GOT3 (cell line): ENCODE measurements at places on chromosomes 11 and 22.

GRCh38 chr11:57072640-57073039, 83.9 kb downstream of the OR5AK2 start:
- no peak for DNase-seq

- DNase-seq = no peak
These were observed 8.2 kb downstream of the CD5 start for GRCh38 chr11:61110255-61111049.

GRCh38 chr11:64760759-64761420, 1.1 kb upstream of the PYGM start:
- no peak for DNase-seq

DNA sequence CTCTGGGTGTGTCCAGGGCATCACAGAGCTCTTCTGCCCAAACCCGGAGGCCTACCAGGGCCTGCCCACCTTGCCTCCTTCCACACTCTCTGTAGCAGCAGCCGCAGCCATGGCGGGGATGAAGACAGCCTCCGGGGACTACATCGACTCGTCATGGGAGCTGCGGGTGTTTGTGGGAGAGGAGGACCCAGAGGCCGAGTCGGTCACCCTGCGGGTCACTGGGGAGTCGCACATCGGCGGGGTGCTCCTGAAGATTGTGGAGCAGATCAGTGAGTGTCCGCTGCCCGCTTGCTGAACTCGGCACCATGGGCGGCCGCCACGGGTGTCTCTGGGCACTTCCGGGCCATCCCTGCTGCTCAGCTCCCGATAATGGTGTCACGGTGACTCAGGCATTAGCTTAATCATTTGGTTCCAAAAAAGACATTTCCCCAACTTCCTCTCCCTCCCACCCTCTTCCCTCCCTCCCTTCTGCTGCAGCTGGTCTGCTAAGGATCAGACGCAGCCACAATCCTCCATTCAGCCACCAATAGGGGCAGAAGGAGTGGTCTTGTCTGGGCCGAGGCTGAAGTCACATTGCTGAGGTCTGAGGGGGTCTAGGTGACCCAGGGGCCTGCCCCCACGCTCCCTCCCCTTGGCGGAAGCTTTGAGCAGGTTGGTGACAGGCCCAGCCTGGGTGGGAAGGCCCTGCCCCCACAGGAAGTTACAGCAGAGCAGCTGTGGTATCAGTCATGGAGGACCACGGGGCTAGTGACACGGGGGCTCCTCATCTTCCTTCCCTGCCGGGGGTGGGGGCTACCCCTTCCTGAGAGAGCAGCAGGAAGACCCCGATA, 950 bp downstream of the FERMT3 start:
- DNase-seq = no peak

DNA sequence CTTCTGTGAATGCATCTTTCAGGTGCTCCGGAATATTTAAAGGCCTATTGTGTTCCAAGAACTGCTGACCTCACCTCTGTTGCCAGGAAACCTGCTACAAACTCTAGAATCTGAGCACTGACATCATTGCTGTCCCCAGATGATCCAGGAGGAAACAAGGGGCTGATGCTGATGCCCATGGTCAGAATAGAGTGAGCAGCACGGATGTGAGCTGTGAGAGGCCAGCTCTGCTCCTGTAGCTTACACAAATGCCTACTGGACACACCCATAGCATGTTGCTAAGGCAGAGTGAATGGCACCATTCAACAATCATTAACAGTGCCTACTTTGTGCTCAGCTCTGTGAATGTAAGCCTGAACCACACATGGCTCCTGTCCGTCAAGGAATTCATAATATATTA, 276.7 kb upstream of the API5 start:
- no peak for DNase-seq

DNA sequence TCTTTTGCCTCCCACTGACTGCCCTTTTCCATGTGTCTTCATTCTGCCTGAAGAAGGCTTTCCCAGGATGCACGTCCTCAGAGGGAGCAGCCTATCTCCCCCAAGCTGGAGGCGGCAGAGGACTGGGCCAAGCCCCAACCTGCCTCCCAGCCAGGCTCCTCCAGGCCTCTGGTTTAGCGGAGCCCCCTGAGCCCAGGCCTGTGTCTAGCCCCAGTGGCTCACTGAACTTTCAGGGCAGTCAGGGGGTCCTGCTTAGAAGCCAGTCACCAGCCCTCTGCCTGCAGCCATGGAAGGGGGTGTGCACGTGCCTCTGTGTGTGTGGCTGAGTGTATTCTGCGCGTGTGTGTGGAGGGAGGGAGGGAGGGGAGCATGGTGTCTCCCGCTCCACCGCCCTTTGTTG, 10.4 kb upstream of the GRK2 start:
- no peak for DNase-seq

- no peak for DNase-seq
These were observed 37.6 kb downstream of the CLDN25 start for GRCh38 chr11:113817162-113817561.

DNA sequence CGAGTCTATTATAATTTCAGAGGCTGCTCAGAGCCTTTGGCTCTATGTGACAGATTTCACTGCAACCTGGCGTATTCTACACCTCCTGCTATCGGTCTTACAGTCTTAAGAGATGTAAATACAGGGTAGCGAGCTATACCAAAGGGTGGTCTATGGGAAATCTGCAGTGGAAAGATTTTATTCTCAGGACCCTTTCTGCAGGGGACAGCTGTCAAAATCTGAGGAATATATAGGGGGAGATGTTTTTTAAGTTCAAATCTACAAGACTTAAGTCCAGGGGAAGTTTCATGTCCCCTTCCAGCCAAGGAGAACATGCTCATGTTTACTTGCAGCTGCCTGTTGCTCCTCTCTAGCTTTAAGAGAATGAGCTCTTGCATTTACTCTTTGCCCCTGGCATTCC, 62.7 kb downstream of the MICAL2 start:
- DNase-seq = no peak

- DNase-seq = no peak
These were observed 533 bp downstream of the ELF5 start for GRCh38 chr11:34512840-34513681.

- no peak for DNase-seq
These were observed 27.9 kb downstream of the ATG16L2 start for GRCh38 chr11:72842126-72842525.

GRCh38 chr11:12680246-12680939, 6.2 kb downstream of the TEAD1 start:
- DNase-seq = no peak

DNA sequence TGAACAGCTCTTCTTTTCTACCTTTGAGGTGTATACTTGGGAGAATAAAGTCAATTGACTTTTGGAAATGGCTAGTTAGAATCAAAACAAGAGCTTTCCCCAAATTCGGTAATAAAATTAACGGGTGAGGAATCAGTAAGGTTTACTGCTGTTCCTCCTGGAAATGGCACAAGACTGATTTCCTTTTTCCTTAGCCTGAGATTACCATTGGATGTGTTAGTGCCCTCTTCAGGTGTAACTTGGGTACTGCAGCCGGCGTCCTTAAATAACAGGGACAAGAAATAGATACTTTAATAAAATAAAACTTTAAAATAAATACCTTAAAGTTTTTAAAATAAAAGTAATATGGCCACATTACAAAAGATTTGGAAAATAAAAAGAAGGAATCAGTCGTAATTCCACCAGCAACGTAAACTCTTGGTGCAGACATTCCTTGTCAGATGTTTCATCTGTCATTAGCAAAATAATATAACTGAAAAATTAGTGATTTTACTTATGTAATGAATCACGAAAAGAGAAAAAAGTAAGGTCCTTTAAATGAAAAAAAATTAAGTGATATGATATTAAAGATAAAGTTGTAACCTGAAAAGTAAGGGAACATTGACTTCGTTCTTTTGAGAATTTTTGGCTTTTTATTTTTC, 29.7 kb downstream of the ZFTA start:
- DNase-seq = peak; percentile 27

DNA sequence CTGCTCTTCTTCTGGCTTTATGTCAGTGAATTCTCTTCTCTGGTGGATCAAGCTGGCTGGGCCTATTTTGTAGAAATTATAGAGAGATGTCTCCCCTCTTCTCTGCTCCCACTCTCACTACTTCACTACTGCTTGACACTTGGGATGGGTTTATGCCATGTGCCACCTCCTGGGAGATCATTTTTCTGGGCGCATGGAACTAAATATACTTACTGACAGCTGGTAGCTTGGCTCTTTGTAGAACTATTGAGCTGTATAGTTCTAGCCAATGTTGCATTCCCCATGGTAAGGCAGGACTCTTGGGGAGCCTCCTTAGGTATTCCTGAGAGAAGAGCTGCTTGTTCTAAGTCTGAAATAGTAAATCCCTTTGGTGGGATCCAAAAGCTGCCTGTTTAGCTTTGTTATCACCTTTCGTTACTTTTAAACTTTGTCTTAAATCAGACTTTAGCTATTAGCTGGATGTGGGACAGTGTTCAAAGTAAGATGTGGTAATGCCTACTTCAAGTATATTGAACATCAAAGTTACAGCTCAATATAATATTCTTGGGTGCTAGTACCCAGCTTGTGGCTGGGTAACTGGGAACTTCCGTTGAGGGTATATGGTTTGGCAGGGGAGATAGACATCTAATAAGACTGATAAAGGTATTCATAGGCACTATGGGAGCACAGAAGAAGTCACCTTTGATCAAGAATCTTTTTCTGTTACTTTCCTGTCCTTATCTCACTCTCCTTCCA, 87.5 kb upstream of the RRM1 start:
- no peak for DNase-seq

DNA sequence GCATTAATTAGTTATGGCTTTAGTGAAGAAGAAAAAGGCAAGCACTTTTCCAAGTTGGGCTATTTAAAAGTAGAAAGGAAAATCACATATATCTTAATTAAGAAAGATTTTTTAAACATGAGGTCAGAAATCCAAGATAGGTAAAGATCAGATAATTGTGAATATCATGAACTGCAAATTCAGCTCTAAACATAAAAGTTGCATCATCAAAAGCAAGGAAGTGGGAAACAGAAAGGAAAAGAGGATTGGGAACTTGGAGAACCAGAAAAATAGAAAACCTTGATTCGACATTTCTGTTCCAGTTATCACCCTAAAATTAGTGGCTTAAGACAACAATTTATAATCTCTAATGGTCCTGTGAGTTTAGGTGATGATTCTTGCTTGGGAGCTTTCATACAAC, 17.5 kb downstream of the KBTBD3 start:
- no peak for DNase-seq

- DNase-seq = no peak
These were observed 232.0 kb downstream of the CEP164 start for GRCh38 chr11:117559698-117560097.

DNA sequence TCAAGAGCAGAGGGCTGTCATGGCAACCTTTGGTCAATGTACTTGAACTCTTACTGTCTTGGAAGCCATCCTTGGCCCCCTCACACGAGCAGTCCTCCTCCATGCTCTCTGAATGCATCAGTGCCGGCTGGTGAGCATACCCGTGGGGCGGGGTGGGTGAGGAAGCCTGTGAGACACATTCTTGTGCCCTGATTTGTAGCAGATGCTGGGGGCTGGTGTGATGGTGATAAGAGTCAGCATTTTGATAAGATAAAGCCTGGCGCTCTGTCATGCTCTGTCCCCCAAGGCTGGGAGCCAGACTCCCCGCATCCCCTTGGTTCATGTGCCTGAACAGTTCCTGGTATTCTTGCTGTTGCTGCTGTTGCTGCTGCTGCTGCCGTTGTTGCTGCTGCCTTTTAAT, 20.5 kb upstream of the APOA1 start:
- DNase-seq = no peak

GRCh38 chr11:74138572-74138971, 32.2 kb downstream of the C2CD3 start:
- DNase-seq = no peak

DNA sequence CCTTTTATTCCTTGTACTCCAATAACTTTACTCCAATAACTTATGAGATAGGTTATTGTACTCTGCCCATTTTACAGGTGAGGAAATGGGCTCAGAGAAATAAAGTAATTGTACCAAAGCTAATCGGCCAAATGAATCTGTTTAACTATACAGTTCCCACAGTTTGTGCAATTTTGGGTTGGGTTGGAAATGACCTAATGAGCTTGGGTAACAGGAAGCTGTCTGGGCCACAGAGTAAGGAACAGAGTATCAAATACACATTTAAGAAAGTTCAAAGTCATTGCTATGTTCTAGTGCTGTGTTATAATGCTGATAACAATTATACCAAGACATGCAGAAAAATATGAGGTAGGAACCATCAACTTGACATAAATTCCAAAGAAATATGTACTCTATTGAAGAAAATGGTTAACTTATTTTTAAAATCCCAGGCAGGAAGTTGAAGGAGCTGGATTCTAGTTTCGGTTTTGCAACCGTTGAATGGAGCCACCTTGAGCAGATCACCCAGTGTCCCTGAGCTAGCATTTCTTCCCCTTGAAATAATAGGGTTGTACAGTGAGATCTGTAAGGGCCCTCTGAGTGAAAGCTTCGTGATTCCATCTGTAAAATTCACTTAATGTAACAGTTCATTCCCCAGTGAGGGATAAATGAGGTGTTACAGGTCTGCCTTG, 360.9 kb upstream of the NARS2 start:
- DNase-seq = no peak

DNA sequence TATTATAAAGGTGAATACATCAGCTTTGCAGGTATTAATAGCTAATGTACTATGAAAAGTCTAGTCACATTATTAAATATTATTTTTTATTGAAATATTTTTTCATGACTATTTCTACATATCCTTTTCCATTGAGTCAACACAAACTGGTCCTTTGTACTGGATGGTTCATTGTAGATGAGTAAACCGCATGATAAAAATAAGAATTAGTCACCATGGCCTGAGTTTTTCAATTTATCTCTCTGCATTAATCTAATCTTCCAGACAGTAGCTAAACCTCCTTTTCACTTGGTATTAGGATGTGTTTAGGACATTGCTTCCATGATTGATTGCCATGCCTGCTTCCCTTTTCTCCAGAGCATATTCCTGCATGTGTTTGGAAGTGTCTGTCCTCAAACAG, 439.4 kb upstream of the ARHGAP42 start:
- no peak for DNase-seq

GRCh38 chr11:64864135-64864472, 14.3 kb downstream of the EHD1 start:
- DNase-seq = no peak

DNA sequence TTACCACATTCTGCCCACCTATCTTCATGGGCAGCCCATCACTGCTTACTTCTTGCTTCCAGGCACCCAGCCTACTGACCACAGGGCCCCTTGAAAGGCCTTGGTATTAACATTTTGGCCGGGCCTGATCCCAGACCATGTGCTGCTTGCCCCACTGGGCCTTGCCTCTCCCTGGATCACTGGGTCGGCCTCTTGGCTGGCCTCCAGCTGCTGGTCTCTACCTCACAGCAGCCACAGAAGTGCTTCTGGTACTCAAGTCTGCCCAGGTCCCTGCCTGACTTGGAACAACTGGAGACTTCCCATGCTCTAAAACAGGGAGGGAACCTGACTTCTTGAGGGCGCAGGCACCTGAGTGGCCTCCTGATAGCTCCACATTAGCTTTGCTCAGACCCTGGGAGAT, 63.6 kb downstream of the THAP12 start:
- DNase-seq = no peak

- no peak for DNase-seq
These were observed 61.6 kb downstream of the SIK2 start for GRCh38 chr11:111663820-111664219.
